Stimulated activated CD4-positive, alpha-beta T cell treated with anti-CD3 and anti-CD28 coated beads, Interleukin-4, amount 100 ng/mL, for 48 hours (primary cell): ENCODE measurements at places on chromosomes 4 and X.

DNA sequence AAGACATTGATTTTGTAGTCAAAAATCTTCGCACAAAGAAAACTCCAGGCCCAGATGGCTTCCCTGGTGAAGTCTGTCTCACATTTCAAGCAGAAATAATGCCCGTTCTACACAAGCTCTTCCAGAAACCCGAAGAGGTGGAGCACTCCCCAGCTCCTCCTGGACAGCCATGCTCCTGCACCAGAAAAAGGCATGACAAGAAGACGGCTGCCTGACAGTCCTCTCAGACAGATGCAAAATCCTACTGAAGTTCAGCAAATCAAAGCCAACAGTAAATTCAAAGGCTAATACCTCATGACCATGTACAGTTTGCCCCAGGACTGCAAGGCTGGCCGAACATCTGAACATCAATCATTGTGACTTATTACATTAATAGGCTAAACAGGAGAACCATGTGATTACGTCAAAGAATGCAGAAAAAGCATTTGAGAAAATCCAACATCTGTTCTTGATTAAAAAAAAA is 30.8 kb upstream of the MXD4 start:
- no peak for DNase-seq

- no peak for DNase-seq
These were observed 156.9 kb downstream of the NLGN4X start for GRCh38 chrX:6071731-6072130.

DNA sequence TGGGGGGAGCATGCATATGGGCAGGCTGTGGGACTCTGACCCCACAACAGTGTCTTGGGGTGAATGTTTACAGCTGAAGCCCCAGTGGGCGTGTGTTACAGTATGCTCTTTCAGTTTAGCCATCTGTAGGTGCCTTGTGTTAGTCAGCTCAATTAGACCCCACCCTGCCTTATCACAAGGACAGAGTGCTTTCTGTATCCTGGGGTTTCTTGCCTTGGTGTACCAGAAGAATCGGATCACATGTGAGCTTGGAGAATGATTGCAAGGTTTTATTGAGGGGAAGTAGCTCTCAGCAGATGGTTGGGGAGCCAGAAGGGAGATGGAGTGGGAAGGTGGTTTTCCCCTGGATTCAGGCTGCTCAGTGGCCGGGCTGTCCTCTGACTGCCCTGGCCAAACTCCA is 27.3 kb downstream of the SH3BGRL start:
- no peak for DNase-seq

- no peak for DNase-seq
These were observed 839 bp downstream of the QDPR start for GRCh38 chr4:17511051-17511450.

GRCh38 chr4:29972121-29972520 is 748.0 kb upstream of the PCDH7 start:
- DNase-seq = no peak

DNA sequence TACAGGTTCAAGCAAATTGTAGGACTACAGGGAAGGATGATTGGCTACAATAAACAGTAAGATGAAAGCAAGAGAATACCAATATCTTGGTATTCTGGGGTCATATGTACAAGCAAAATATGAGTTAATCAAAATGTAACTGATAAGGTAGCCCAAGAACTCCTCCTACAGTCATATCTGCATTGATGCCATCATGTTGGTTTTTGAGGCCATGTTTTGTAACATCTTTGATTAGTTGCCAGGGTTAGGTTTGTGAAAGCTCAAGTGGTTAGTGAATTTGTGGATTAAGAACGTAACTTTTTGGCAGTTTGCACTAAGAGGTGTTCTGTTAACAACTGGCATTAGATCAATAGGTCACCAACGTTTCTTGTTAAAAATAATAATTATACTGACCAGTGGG is 59.6 kb downstream of the USP9X start:
- no peak for DNase-seq

DNA sequence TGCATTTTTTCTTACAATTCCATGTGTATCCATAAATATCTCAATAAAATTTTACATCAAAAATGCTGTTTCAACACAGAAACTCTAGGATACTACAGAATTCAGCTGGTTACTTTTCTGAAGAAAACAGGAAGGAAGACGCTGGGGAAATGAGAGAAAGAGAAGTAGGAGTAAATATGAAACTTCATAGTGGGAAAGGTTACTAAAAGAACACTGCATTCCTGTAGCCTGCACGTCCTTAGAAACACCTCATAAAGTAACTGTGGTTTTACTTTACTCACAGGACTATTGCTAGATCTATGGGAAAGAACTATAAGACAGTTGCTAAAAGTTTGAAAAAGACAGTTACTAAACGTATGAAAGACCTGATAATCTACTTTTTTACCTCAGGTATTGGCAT is 23.1 kb downstream of the ATP11C start:
- DNase-seq = no peak

GRCh38 chr4:125773931-125774330 is 459.2 kb downstream of the FAT4 start:
- DNase-seq = no peak

GRCh38 chr4:31918891-31919290 is 1198.7 kb downstream of the PCDH7 start:
- DNase-seq = no peak

DNA sequence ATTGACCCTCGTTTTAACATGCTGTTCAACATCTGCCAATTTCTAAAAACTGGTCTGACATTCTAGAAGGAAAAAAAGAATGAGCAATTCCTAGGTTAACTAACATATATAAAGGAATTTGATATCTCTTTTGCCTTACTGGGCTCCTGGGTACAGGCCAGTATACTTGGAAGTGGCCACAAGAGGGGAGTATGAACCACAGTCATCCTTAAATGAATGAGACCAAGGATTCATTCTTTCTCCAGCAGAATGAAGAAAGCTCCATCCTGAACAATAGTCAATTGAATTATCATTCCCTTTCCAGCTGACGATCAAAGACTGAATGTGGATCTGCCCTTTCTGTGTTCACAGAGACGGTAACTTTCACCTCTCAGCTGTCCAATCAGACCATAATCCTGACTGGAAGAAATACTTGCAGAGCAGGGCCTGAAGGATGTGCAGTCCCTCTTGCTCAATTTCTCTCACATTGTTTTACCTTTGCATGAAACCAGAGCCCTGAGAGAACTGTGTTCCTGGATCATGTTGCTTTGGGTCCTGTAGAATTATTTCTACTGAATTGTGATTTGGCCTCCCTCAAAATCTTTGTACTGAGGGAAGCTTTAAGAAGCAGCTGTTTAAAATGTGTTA is 14.8 kb upstream of the SPARCL1 start:
- no peak for DNase-seq

DNA sequence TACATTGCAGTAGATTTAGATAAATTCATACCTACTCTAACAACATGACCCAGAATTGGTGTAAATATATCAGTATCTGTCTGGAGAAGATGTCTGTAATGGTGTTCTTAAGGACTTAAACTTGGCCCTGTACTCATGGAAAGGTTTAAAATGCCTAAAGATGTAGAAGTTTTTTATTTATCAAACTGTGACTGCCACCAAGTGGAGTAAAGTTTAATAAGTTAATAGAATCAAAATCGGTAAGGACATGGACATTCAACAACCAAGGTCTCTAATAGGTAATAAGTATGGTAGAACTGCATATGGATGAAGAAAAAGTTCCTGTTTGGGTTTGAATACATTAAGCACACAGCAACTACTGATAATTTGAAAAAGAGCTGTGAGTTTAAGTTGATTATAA is 474.0 kb upstream of the NDST3 start:
- no peak for DNase-seq

DNA sequence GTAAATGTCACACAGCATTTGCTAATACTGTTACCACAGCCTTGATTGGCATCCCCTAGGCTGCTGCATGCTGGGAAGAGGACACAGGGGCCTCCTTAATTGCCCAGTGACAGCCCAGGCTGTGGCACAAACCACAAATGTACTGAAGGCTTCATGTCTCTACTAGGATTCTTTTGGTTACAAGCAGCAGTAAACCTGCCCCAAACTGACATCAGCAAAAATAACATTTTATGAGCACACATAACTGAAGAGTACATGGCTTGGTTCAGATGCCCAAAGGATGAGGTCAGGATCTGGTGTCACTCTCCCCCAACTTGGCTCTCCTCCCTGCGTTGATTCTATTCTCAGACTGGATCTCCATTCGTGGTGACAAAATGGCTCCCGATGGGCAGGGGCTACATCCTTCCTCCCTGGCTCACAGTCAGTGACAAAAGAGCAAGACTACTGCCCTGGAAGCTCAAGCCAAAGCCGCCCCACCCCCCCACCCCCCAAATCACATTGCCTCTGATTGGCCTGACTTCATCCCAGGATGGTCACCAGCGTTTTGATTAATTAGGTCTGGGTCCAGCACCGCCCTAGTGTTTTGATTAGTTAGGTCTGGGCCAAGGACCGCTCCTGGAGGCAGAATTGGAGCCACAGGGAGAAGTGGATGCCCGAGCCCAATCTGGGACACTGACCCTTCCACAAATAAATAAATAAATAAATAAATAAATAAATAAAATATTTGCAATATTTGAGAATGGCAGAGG is 180.5 kb upstream of the RBPJ start:
- no peak for DNase-seq

DNA sequence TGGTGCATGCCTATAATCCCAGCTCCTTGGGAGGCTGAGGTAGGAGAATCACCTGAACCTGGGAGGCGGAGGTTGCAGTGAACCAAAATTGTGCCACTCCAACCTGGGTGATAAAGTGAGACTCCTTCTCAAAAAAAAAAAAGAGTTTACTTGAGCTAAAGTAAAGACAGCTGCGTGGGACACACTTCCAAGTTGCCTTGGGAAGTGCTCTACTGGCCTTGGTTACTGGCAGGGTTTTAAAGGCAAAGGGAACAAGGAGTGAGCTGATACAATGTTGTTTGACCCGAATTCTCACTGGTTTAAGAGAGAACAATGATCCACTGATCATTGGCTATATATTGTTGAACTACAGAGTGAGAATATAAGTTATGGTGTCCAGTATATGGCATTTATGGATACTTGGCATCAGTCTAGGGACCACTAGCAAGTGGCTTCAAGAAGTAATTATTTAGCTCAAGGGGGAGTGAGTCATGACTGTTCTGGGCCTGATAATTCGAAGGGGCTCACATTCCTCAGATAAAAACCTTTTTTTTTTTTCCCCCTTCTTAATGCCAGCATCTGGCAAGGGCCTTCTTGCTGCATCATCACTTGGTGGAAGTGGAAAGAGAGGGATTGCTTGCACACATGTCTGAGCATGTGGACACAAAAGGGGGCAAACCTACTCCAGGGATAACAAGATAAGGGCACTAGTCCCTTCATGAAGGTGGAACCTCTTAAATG is 32.3 kb downstream of the GRK4 start:
- DNase-seq = no peak

DNA sequence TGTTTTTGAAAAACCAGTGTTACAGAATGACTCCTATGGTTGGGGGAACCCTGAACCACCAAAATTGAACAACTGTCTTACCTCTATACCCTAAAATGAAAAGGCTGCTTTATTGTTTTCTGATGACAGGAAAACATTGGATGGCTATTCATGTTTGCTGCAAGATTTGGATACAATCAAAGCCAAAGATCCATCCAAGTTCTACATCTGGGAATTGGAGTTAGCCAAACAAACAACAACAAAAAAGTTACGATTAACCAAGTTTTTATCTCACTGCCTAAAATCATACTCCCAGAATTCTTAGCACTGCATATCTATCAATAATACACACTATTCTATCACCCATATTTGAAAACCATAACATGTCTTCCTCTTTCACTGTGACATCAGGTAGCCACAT is 349.7 kb upstream of the SLC7A11 start:
- DNase-seq = no peak

- no peak for DNase-seq
These were observed 60.8 kb downstream of the SHROOM2 start for GRCh38 chrX:9847071-9847470.

GRCh38 chr4:126106658-126107057 is 791.9 kb downstream of the FAT4 start:
- no peak for DNase-seq

DNA sequence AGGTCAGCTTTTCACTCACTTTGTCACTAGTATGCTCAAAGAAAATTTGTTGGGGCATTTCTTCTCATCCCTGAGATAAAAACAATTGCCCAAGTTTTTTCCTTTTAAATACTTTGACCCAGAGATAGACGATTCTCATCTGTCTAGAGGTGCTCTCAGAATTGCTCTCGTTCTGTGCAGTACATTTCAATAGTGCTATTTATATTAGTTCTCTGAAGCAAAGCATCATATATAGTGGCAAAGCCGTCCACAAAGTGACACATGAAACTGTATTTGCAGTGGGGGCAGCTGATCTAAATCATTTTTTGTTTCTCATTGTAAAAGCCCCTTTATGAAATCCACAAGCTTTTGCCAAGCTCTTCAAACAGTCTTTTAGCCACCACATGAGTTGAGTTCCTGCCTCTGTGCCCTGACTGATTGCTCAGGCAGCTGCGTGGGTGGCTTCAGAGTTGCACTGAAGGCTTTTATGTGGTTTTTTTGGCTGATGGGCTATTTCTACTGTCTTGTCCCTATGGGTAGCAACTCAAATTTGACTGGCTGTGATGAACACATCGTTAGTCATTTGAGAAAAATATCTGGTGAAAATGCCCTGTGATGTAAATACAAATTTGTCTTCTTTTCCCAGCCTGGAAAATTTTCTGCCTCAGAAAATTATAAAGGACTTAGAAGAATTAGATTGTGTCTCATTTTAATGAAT is 119.1 kb upstream of the OTUD4 start:
- peak; percentile 70 for DNase-seq

GRCh38 chr4:26032630-26033317 is 118.8 kb downstream of the SMIM20 start:
- no peak for DNase-seq

DNA sequence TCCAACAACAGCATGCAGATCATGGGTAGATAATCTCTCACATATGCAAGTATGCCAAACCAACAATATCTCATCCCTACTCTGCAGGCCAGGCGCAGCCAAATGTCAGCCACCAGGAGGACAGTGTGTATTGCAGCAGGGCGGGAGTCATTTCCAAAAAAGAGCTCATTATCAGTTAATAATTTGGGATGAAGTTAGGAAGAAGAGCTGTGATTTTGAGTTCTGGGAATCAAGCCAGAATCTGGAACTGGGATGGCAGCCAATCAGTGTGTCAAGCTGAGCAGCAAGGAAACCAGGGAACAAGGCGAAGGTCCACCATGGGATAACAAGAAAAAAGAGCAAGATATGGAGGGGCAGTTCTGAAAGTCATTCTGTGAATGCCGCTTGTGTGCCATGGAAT is 88.2 kb upstream of the CAMK2D start:
- DNase-seq = no peak

DNA sequence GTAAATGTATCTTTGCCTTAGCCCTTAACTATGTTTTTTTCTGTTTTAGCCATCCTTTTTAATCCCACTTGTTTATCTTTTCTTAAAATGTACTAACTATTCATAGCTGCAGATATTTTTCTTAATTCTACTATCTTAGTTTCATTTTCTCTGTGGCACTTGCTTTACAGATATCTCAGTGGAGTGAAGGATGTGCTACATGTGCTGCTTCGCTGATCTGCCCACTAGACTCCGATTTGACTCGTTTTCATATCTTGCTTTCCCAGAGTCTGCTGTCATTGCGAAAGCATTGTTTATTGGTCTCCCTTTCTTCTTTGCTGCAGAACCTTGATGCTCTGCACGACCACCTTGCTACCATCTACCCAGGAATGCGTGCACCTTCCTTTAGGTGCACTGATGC is 30.6 kb downstream of the GUCY1B1 start:
- no peak for DNase-seq
